Myocyte (in vitro differentiated cells): ENCODE measurements at places on chromosomes 16 and 17.
A peak's percentile ranks its signal among the peaks of the same experiment; 100 is the strongest.

DNA sequence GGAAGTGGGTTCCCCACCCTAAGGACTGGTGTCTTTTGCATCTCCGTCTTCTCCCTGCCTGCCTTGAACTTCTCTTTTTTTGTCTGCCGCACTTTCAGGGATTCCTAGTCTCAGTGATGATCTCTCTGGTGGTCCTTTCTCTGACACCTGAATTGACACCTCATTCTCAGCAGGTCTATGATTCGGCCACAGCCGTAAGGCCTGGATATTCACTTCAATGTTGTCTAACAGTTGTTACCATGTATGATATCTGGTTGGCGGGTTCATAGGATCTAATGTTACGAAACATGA, 25.1 kb upstream of the SLC47A1 start:
- no peak for DNase-seq

- DNase-seq, result no peak
Observed at GRCh38 chr17:15274017-15274416, 8.9 kb upstream of the PMP22 start.

DNA sequence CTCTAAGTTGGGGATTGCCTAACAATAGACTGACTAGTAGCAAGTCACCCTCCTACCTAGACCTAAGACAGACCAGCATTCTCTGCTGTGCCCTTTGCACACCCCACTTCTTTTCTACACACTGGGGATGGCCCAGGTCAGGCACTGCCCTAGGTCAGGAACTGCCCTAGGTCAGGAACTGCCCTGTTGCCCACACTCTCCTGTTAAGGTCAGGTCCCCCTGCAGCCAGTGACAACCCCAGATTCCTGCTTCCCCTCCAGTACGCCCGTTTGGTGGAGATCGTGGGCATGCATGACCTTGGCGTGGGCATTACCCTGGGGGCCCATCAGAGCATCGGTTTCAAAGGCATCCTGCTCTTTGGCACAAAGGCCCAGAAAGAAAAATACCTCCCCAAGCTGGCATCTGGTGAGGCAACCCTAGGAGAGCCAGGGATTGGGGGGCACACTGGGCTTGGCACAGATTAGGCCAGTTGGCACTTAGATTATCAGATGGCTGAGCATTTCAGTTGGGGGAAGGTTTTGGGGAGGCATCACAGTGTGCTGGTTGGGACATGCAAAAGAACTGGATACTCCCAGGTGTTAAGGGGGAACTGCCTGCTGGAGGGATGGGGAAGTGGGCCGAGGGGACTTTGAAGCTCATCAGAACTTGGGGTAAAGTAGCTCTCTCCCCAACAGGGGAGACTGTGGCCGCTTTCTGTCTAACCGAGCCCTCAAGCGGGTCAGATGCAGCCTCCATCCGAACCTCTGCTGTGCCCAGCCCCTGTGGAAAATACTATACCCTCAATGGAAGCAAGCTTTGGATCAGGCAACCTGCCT, 1.7 kb downstream of the ACADVL start:
- DNase-seq, result no peak

- no peak for DNase-seq
Observed at GRCh38 chr16:13143551-13143950, 242.2 kb downstream of the SHISA9 start.

- no peak for DNase-seq
Observed at GRCh38 chr17:65191811-65192740, 54.9 kb downstream of the RGS9 start.

DNA sequence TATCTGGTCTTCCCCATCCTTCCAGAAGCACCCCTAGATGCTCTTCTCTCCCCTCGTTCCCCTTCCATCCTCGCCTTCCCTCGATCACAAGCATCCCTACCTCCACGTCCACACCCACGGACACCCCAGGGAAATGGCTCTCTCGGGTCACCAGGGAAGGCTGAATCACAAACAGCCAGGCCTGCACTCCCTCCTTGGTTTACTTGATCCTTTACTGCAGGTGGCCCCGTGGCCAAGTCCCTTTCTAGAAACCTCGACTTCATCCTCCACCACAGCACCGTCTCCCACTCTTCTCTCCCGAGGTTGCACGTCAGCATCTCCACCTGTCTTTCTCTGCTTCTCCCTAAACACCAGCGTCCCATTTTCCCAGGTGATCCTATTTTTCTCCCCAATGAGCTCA, 6.5 kb upstream of the RBFOX3 start:
- no peak for DNase-seq

GRCh38 chr17:48100591-48101011, 677 bp downstream of the CBX1 start:
- DNase-seq, result peak; percentile 43

- no peak for DNase-seq
Observed at GRCh38 chr17:80613732-80614071, 69.1 kb downstream of the RPTOR start.

GRCh38 chr16:53357955-53358354, 76.3 kb upstream of the RBL2 start:
- DNase-seq, result no peak

DNA sequence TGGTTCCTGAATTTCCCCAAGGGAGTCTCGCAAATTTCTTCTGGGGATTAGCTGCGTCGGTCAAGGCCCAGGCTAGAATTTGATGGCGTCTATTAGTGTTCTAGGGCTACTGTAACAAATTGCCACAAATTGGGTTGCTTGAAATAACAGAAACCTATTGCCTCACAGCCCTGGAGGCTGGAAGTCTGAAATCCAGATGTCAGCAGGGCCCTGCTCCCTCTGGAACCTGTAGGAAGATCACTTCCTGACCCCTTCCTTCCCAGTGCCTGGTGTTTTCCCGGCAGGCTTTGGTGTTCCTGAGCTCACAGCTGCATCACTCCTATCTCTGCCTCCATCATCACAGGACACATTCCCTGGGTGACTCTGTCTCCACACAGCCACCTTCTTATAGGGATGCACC, 24.4 kb downstream of the DHRS7C start:
- DNase-seq, result no peak

- no peak for DNase-seq
Observed at GRCh38 chr16:35599429-35600160, 2140.2 kb downstream of the TP53TG3F start.

DNA sequence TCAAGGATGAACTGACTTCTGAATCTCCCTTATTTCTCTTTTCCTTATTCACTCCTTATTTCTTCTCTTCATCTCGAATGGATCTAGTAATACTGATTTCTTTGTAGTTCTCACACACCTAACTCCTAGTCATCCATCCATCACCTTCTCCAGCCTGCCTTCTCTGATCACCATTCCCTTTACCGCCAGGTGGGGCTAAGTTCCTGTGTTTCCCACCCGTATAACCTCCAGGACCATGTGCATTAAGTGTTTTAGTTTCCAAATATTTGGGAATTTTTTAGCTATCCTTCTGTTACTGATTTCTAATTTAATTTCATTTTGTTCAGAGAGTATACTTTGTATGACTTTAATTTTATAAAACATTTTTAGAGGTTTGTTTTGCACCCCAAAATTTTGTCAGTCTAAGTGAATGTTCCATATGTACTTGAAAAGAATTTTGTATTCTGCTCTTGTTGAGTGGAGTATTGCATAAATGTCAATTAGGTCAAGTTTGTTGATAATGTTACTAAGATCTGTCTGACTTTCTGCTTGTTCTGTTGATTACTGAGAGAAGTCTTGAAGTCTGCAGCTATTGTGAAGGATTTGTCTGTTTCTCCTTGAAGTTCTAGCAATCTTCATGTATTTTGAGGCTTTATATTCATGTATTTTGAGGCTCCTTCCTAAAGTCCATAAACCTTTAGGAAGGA, 8.8 kb downstream of the BPTF start:
- no peak for DNase-seq

DNA sequence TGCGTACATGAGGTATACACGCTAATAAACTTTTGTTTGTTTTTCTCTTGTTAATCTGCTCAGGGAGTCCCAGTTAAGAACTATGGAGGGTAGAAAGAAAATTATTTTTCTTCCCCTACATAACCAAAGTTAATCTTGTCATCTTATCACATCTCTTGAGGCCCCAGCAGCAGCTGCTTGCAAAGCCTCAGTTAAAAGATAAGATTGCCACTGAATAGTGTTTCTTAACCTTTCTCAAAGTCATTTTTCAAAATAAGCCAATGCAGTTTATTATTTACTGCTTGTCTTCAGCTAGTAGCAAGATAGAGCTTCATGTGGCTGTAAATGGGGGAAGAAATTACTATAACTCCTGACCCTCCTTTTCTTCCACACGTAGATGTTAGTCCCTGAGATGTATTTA, 21.5 kb upstream of the APOH start:
- DNase-seq, result no peak

GRCh38 chr16:57530104-57530521, 6.3 kb downstream of the CCDC102A start:
- DNase-seq, result peak; percentile 40

DNA sequence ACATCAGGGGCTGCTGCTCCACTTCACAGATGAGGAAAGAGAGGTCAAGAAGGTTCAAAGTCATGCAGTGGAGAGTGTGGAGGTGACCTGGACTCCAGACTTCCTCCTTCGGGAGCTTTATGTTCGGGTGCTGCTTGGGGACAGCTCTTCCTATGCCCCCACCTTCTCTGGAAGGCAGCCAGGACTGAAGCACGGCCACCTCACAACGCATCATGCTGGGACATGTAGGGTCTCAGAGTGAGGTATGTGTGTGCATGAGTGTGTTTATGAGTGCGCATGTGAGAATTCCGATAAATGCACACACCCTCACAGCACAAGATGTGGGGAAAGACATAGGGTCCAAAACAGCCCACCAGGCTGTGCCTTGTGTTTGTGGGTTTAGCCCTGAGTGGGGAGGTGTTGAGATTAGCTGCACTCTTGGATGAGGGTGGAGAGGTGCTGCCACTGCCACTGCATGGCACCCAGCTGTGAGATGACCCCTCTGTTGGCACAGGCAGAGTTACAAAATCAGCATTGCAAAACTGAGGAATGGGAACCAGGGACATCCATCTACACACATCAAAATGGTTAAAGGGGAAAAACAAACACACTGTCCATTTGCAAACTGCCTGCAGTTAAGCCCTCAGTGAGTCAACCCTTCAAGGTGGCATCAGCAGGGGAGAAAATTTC, 367.4 kb downstream of the SEC14L1 start:
- no peak for DNase-seq

DNA sequence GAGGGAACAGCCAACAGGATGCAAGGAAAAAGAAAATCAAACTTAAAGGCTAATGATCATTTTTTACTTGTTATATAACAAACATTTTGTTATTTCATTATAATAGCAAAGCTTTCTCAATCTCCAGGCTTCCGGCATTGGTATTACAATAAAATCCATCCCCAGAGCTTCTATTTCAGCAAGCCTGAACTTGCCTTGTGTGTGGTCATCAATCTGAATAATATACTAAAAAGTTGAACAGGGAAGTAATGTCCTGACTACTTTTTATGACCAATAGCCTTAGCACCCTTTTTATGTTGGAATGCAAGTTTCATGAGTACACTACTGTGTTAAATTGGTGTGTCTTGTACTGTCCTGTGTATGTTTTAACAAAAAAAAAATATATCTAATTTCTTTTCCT, 27.1 kb upstream of the VWA3A start:
- no peak for DNase-seq

DNA sequence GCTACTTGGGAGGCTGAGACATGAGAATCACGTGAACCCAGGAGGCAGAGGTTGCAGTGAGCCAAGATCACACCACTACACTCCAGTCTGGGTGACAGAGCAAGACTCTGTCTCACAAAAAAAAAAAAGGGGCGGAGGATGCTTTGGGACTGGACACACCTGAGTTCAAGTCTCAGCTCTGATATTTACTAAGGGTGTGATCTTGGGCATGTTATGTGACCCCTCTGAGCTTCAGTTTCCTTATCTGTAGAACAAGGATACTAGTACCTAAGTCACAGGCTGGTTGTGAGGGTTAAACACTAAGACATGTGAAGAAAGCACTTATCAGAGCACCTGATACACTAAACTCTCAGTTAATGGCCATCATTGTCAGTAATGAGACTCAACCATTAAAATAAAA, 25.9 kb downstream of the HOXB1 start:
- no peak for DNase-seq

GRCh38 chr17:31570951-31571892, 179.7 kb downstream of the RAB11FIP4 start:
- peak; percentile 92 for DNase-seq

- no peak for DNase-seq
Observed at GRCh38 chr17:75819678-75820077, 24.5 kb downstream of the UNC13D start.

GRCh38 chr17:43517161-43517560, 29.0 kb downstream of the ETV4 start:
- no peak for DNase-seq

GRCh38 chr17:32936894-32937500, 9.0 kb downstream of the TMEM98 start:
- peak; percentile 43 for DNase-seq

DNA sequence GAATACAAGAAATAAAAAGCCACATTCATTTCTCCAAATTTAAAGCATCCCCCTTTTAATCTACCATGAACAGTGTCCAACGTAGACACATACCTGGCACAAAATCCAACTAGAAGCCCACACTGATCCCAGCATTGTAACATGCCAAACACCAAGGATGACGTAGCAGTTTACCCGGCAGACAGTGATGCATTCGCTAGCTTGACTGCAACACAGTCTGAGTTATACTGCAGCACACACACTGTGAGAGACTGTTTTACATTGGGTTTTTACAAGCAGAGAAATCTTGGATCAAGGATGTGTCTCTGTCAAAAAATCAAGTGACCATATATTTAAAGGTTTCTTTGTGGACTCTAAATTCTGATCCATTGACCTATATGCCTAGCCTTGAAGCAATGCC, 74.5 kb upstream of the C17orf78 start:
- DNase-seq, result peak; percentile 9

GRCh38 chr16:62036802-62037135, 531 bp upstream of the CDH8 start:
- no peak for DNase-seq

DNA sequence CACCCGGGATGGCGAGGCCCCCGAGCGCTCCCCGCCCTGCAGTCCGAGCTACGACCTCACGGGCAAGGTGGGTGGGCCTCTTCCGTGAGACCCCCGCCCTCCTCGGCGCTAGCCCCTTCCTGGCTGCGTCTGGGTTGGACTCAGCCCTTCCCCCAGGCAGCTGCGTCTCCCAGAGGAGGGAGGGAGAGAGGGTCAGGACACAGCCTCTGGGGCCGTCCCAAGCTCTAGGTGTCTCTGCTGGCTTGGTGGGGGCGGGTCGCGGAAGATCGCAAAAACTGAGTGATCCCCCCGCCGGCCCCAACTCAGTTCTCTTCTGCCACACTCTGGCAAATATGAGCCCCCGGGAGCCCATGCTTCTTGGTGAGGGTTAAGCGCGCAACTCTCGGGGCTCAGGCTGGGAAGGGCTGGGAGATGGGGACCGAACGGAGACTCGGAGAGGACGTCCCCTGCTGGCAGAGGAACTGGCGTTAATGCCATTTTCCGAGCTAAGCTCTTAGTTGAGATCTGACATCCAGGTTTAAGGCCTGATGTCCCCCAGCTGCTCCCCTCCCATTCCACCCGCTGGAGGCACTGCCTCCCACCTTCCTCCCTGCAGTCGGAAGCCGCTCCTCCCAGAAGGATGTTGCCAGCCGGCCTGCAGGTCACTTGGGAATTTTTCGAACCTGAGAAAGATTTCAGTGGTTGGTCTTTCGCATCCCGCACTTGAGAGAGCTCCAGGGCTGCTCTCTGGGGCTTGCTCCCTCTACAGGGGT, 419 bp downstream of the RAB37 start:
- DNase-seq, result peak; percentile 37
